Activated CD8-positive, alpha-beta T cell treated with anti-CD3 and anti-CD28 coated beads, Interleukin-2, amount 10 ng/mL, durations not matched to agents 7 days and 5 days (primary cell): ENCODE measurements at places on chromosomes 5 and 9. TPM values are rescaled to one million over a fixed set of nuclear protein-coding genes. Genes with fewer than 3 reads are reported as not detected.

The PHYHD1 gene
- 0.68 TPM for total RNA-seq

The GLDC gene
- 0.58 TPM for total RNA-seq

DNA sequence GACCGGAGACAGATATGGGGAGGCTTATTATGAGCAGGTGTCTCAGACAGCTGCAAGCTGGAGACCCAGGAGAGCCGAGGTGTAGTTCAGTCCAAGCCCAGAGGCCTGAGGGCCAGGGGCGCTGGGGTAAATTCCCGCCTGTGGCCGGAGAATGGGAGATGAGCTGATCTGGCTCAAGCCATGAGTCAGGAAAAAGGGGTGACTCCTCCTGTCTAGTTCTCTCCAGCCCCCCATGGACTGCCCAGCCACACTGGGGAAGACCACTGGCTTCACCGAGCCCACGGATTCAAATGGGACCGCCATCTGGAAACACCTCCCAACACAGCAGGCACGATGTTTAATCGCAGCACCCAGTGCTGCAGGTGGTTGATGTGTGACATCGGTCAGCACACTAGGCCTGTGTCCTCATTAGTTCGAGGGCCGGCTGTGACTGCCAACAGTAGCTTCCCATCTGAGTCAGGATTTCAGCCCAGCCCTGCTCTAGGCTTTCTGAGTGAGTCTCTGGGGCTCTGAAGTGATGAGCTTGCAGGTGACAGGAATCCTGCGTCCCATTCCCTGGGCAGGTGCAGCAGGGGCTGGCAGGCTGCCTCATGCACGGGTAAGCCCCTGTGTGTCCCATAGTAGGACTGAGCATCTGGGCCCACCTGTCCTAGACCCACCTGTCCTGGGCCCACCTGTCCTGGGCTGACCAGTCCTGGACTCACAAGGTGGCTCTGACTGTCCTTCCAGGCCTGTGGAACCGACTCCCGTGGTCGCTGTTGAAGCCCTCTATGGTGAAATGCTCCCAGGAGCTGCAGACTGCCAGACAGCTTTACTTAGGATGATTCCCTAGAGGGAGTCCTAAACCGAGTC is 49.7 kb downstream of the AHRR start:
- peak; percentile 20 for DNase-seq

- peak; percentile 80 for DNase-seq
Measured at GRCh38 chr5:87081511-87082372, 185.9 kb upstream of the RASA1 start.

GRCh38 chr5:6307304-6307703 is 71.0 kb downstream of the MED10 start:
- DNase-seq = no peak

GRCh38 chr5:90534922-90535321 is 5.5 kb upstream of the LYSMD3 start:
- DNase-seq = no peak

- no peak for DNase-seq
Measured at GRCh38 chr5:83104021-83104420, 26.7 kb downstream of the XRCC4 start.

The SARDH gene
- 3.4 TPM for total RNA-seq

DNA sequence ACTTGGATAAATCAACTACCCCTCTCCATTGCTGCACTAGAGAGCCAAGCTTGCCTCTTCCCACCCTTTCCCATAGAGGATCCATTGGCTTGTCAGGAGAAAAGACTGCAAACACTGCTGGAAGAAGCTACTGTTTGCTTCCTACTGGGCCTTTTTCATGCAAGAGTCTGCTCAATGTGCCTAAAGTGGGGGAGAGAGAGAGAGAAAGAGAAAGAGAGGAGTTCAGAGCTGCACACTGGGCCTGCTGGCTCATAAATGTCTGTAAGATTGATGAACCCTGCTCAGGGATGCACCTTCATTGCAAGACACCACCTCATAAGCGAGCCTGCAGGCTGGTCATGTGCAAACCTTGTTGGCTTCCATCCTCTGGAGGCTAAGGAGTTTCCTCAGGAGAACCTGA is 269.4 kb downstream of the ZNF608 start:
- no peak for DNase-seq

GRCh38 chr5:155540000-155540595 is 526.5 kb downstream of the KIF4B start:
- DNase-seq = no peak

DNA sequence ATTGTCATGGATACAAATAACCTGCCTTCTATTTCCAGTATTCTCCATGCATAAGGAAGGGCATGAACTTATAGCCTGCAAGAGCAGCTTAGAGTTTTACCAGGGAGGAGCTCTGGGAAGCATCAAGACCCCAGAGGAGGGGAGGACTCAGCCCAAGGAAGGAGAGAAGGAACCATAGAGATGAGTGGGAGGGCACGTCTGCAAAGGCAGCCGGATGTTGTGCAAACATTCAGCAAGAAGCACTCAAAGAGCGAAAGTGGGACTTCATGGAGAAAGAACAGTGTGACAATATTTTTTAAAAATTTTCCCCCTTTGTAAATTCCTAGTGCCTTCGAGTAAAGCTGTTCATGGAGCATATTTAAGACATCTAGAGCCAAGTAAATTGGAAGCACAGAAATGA is 270.1 kb upstream of the PTGER4 start:
- peak; percentile 70 for DNase-seq

DNA sequence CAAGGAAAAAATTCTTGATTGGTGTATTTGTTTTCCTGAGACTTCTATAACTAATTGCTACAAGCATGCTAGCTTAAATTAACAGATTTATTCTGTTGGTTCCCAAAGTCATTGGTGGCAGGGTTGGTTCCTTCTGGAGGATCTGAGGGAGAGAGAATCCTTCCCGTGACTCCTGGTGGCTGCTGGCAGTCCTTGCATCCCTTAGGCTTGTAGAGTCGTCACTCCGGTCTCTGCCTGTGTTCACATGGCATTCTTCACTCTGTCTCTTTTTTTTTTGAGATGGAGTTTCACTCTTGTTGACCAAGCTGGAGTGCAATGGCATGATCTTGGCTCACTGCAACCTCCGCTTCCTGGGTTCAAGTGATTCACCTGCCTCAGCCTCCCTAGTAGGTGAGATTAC is 5.3 kb downstream of the CDK9 start:
- DNase-seq = no peak

GRCh38 chr9:37415011-37415719 is 7.3 kb upstream of the GRHPR start:
- peak; percentile 84 for DNase-seq

The PALM2AKAP2 gene
- not detected for total RNA-seq

The STKLD1 gene
- 0.71 TPM for total RNA-seq
